Mammary epithelial cell (primary cell): ENCODE measurements at places on chromosomes 12 and 14. TPM values are rescaled to one million over a fixed set of nuclear protein-coding genes. Genes with fewer than 3 reads are reported as not detected.

GRCh38 chr12:32545413-32545980 is 133.6 kb upstream of the DNM1L start:
- no peak for DNase-seq

DNA sequence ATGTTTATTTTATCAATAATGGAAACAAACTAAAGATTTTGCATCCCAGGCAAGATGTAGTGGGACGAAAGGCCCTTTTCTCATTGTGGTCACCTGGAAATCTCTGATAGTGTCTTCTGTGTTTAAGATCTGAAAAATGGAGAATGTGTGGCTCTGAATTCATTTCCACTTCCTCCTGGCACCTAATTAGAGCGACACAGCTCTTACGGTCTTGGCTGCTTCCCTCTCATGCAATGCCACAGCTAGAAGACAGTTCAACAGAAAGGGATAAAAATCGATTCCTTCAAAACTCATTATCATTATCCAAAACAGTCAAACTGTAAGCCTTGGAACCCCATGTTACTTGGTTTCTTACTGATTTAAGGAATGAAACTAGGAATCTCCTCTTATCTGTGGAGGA is 9.3 kb downstream of the ST8SIA1 start:
- no peak for DNase-seq

The SLC16A7 gene
- 8.2 and 10.2 TPM in 2 replicates for total RNA-seq

GRCh38 chr14:69094481-69094880 is 58.4 kb downstream of the DCAF5 start:
- DNase-seq, result no peak

GRCh38 chr12:54038871-54039414 is 6.1 kb downstream of the HOXC5 start:
- no peak for DNase-seq

- no peak for DNase-seq
Observed at GRCh38 chr12:124004233-124004875, 31.3 kb downstream of the ZNF664 start.

DNA sequence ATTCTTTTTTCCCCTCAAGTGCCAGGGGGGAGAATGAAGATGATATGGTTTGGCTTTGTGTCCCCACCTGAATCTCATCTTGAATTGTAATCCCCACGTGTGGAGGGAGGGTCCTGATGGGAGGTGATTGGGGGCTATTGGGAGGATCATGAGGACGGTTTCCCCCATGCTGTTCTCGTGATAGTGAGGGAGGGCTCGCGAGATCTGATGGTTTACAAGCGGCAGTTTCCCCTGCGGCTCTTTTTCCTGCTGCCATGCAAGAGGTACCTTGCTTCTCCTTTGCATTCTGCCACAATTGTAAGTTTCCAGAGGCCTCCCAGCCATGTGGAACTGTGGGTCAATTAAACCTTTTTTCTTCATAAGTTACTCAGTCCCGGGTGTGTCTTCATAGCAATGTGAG is 173.7 kb downstream of the CAND1 start:
- no peak for DNase-seq

The TOMM20L gene
- total RNA-seq, result not detected in 2 replicates

The MDP1 gene
- total RNA-seq, result 6.5 TPM

DNA sequence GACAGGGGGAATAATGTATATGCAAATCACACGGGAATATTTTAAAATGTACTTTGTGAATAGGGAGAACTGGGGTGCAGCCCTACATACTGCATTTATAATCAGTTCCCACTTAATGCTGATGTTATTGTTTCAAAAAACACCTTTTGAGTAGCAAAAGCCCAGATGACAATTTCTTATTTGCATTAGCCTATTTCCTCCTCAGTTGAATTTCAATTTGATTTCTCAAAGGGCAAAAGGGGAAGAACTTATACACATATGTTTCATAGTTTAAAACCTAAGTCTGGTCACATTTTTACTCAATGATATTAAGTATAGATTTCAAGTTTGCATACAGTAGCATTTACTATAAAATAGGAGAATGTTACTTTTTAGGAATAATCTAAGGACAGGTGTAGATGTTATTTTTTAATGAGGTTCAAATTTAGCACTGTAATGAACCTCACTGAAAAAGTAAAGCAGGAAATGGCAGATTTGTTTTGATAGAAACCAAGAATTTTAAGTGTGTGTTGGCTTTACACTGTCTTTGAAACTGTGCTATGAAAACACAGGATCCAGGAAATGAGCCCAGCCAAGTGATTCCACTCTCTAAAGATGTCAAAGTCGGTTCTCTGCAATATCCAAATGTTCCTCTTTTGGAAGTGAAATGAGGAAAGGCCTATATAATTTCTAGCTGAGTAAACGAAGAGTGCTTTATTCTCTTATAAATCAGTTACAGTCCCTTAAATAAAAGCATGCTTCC is 367.4 kb downstream of the BTG1 start:
- DNase-seq, result no peak

GRCh38 chr14:92451755-92452154 is 61.8 kb upstream of the RIN3 start:
- DNase-seq, result no peak

- no peak for DNase-seq
Observed at GRCh38 chr12:50640321-50640939, 123.5 kb upstream of the ATF1 start.

DNA sequence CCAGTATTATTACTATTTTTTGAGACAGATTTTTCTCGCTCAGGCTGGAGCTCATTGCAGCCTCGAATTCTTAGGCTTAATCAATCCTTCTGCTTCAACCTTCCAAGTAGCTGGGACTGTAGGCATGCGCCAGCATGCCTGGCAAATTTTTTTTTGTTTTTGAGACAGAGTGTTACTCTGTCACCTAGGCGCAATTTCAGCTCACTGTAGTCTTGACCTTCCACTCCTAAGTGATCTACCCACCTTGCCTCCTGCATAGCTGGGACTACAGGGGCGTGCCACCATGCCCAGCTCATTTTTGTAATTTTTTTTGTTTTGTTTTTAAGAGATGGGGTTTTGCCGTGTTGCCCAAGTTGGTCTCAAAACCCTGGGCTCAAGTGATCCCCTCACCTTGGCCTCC is 15.2 kb downstream of the ERC1 start:
- DNase-seq, result peak; percentile 35

The TAS2R43 gene
- 0.31 and 0.53 TPM in 2 replicates for total RNA-seq

GRCh38 chr14:75452324-75452723 is 24.5 kb downstream of the JDP2 start:
- no peak for DNase-seq

DNA sequence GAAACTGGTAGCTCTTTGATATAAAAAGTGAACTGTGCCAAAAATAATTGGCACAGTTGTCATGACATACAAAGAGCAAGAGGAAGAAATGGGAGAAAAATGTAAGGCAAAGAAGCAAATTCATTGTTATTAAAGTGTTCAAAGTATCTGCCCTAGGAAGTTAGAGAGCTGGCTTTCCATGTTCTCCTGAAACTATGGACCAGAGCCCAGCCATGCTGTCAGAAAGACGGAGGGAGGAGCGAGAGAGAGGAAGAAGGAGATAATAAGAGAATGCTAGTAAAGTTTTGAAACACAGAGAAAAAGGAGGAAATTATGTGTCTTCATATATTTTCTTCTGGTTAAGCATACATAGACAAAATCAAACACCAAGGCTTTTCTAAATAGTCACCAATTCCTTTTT is 78.1 kb upstream of the PELI2 start:
- no peak for DNase-seq

GRCh38 chr12:12336511-12336910 is 13.5 kb downstream of the MANSC1 start:
- DNase-seq, result no peak

DNA sequence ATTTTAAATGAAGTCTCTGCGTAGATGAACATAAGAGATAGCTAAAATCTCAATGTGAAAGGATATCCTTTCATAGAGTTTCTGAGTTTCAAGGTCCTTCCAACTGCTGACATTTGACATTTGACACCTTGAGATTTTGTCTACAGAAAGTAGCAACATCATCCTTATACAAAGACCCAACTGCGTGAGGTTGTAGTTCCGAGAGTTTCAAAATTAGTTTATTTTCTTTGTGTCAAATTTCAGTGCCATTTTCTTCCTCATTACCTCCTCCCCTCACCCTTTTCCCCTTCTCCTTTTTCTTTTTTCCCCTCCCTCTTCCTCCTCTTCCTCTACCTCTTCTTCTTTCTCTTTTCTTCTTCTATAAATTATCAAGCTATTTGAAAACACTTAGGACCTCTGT is 26.9 kb upstream of the BATF start:
- DNase-seq, result no peak

- DNase-seq, result peak; percentile 74
Observed at GRCh38 chr12:32891956-32892355, 4.6 kb downstream of the PKP2 start.

DNA sequence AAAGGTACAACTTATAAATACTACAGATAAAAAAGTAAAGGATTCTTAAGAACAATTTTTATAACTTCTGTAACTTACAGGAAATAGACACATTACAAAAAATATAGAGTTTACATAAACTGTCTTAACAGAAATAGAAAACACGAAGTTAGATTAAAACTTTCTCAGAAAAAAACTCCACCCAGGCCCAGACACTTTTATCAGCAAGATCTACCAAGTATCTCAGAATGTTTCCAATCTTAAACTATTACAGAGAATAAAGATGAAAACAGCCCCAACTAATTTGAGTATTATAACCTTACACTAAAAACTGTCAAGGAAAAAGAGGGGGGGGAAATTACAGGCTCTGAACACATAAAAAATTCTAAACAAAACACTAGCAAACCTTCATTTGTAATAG is 8.2 kb downstream of the ZFC3H1 start:
- no peak for DNase-seq

The WNT5B gene
- 3.9 and 4.3 TPM in 2 replicates for total RNA-seq

The FGD4 gene
- 35.3 TPM for total RNA-seq

DNA sequence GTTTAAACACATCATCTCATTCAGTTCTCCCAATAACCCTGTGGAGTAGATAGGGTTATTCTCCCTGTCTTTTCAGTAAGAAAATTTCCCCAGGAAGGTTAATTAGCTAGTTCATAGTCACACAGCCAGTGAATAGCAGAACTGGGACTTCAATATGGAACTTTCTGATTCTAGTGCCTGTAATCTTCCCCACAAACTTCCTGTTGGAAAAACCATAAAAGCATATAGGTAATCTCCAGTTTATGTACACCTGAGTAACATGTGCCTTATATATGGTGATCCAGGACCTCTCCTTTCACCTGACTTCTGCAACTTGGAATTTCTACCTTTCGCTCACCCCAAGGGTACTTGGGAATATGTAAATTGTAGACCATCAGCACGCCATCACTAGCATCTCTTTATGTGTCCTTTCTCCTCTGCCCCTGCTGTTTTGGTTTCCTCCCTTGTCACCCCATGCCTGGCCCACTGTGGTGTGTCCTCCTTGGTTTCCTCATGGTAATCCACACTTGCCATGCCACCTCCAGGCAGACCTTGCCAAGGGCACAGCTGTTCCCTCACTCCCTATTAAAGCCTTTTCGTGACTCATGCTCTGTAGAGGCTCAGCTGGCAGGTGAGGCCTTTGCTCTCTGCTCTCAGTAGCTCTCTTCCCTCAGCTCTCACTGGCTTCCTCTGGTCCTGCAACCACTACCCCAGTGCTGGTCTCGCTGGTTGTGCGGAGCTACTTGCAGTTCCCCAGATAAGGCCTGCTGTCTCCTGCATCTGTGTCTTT is 16.7 kb downstream of the TBC1D30 start:
- DNase-seq, result no peak

The GALNT6 gene
- 13.5 TPM for total RNA-seq

The RIMBP2 gene
- not detected for total RNA-seq

The PPP1R1A gene
- not detected for total RNA-seq

The IL22 gene
- total RNA-seq, result not detected in 2 replicates

- DNase-seq, result no peak
Observed at GRCh38 chr12:88924162-88924561, 343.9 kb upstream of the KITLG start.

- DNase-seq, result no peak
Observed at GRCh38 chr14:98964171-98964570, 307.8 kb downstream of the BCL11B start.

DNA sequence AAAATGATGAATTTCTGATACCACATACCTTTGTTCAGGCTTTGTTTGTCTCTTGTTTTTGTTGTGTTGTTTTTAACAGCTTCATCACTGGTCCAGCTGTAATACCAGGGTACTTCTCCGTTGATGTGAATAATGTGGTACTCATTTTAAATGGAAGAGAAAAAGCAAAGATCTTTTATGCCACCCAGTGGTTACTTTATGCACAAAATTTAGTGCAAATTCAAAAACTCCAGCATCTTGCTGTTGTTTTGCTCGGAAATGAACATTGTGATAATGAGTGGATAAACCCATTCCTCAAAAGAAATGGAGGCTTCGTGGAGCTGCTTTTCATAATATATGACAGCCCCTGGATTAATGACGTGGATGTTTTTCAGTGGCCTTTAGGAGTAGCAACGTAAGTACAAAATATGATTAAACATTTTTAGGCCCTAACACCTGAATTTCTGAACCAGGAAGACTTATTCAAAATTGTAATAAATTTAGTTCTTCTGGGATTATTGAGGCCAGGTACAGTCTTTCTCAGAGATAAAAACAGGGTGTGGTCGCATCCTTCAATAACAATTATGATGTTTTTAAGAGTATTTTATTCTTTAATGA is 22.4 kb downstream of the RXYLT1 start:
- peak; percentile 13 for DNase-seq

The RFX4 gene
- not detected for total RNA-seq

The MYF6 gene
- not detected for total RNA-seq

- peak; percentile 91 for DNase-seq
Observed at GRCh38 chr12:69688471-69689427, 10.4 kb downstream of the BEST3 start.

- no peak for DNase-seq
Observed at GRCh38 chr12:63212316-63212715, 61.3 kb upstream of the AVPR1A start.

DNA sequence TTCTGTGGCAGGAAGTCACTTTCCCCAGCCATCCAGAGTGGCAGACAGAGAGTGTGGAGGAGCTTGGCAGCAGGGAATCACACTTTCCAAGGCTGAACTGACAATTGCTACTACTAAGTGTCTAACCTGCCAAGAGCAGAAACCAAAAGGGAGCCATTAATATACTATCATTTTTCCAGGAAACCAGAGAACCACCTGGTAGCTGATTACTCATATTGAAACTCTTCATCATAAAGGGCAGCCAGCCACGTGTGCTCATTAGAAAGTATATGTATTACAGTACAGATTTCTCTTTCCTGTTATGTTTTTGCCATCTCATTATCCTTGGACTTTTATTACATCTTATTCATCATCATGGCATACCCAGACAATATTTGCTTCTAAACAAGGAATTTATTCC is 374.9 kb downstream of the GXYLT1 start:
- DNase-seq, result peak; percentile 13

GRCh38 chr14:49306152-49306751 is 279.9 kb downstream of the RPS29 start:
- DNase-seq, result peak; percentile 6

The SMIM41 gene
- total RNA-seq, result 0.17 TPM

The RPL6 gene
- 1,399 and 1,685 TPM in 2 replicates for total RNA-seq
